ENCODE measurements at places on chromosomes 16 and 17. TPM values are rescaled to one million over a fixed set of nuclear protein-coding genes. Genes with fewer than 3 reads are reported as not detected.

GRCh38 chr16:84052071-84052622, 9.6 kb upstream of the SLC38A8 start:
- no peak overlapping the region for H3K4me3 ChIP-seq
- peaks cover 2% of the 10 kb centered on the region for H3K36me3 ChIP-seq
- no peak for DNase-seq
- no peaks in the 10 kb centered on the region for H3K27me3 ChIP-seq
- H3K4me1 ChIP-seq = peaks cover 14% of the 10 kb centered on the region

GRCh38 chr16:56203052-56203451, 11.8 kb downstream of the GNAO1 start:
- no peaks in the 10 kb centered on the region for H3K36me3 ChIP-seq
- no peaks in the 10 kb centered on the region for H3K4me1 ChIP-seq
- peaks cover 10% of the 10 kb centered on the region for H3K27me3 ChIP-seq
- H3K27ac ChIP-seq = no peak overlapping the region
- no peak for DNase-seq

DNA sequence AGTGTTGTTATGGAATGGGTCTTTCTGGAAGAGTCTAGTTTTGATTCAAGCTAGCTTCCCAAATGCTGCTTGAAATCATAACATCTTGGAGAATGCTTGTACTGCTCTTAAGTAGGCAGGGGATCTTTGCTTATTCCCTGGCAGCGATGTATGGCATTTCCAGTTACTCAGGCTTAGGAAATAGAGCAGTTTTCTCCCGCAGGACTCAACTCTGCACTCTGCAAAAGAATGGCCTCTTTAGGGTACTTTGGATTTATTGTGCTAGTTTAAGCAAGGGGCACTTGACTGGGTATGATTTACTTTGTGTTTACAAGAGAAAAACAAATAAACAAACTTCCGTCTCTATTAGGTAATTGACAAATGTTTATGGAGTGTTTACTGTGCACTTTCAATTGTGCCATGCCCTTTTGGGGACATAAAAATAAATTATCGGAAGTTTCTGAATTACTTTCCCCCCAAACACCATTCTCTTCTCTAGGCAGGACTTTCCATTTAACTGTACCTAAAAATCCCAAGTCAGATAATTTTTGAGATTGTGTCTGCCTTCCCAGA, 164.0 kb downstream of the MAP2K6 start:
- H3K4me3 ChIP-seq = no peak overlapping the region
- peaks cover 21% of the 10 kb centered on the region for H3K4me1 ChIP-seq
- no peaks in the 10 kb centered on the region for H3K27me3 ChIP-seq
- peaks cover 2% of the 10 kb centered on the region for H3K36me3 ChIP-seq
- no peak overlapping the region for H3K27ac ChIP-seq
- DNase-seq = no peak

Gene PPL
- 0.26 TPM for total RNA-seq

Gene FADS6
- total RNA-seq = not detected
